CMK (cell line): ENCODE measurements at places on chromosomes 12 and 14.

GRCh38 chr12:105337391-105337790 lies 6.9 kb downstream of the C12orf75 start:
- no peak for DNase-seq

DNA sequence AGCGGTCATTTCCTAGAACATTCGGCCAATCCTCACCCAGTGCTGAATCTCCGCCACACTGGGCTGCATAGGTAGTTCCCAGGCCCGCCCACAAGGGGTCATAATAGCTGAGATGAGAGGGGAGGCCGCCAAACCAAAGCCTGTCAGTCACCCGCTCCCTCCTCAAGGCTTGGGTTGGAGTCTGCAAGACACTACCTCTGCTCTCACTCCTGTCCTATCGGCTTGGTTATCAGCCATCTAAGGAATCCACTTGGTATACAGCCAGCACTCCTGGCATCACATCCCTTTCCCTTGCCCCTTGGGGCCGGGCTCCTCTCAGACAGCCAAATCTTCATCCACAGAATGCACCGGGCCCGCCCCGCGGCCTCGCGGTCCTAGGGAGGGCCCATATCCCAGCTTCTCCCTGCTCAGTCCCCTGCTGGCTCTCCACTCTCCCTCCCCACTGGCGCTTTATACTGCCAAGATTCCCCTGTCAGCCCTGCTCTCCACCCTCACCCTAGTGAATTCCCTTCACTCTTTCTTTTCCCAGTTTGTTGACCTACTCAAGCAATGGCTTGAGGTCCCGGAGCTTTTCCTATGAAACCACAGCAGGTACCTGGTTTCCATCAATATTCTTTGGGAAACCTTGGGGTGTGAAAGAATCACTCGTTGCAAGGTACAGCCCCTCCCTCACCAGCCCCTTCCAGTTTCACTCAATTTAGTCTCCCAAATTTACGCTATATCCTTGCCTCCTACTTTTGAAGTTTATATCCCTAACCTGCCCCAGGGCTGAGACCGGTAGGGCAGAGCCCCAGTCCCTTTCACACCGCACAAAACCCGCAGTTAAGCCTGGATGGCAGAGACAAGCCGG lies 1.4 kb downstream of the IFFO1 start:
- peak; percentile 51 for DNase-seq

GRCh38 chr12:88591343-88591742 lies 11.1 kb upstream of the KITLG start:
- DNase-seq: no peak

DNA sequence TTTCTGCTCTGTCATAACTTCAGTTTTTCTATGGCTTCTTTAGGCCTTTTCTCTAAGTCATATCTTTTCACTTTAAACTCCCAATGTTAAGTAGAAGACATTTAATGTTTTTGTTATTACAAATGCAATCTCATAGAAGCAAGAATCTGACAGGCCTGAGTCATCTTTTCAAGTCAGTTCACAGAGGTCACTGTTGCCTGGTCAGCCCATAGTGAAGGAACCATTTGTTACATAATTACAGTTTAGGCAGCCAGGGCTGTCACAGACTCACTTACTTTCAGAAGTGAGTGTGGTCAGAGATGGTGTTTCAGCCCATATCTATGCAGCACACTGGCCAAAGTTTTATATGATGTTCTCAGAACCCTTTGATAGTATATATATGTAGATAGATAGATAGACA lies 46.5 kb downstream of the CCER1 start:
- DNase-seq: no peak

DNA sequence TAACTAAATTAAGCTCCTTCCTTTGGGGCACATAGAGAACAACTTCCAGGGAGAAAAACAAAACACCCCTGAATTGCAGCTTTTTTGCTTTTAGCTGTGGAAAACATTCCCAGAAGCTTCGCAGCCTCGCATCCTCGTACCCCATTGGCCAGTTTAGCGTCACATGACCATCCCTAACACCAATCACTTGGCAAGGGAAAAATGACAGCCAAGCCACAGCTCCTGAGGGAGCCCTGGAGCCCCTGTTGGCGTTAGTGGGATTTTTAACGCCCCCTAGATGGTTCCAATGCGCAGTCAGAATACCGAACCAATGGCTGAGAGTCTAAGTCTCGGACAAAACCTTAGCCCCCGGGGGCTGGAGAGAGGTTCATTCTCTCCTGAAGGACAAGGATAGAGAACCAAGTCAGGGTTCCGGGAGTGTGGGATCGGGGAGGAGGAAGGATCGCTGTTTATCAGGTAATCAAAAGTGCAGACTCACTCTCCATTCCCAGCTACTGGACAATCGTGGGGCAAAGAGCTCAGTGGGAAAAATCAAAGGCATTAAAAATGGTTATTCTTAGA lies 135.6 kb upstream of the HIF1A start:
- no peak for DNase-seq

DNA sequence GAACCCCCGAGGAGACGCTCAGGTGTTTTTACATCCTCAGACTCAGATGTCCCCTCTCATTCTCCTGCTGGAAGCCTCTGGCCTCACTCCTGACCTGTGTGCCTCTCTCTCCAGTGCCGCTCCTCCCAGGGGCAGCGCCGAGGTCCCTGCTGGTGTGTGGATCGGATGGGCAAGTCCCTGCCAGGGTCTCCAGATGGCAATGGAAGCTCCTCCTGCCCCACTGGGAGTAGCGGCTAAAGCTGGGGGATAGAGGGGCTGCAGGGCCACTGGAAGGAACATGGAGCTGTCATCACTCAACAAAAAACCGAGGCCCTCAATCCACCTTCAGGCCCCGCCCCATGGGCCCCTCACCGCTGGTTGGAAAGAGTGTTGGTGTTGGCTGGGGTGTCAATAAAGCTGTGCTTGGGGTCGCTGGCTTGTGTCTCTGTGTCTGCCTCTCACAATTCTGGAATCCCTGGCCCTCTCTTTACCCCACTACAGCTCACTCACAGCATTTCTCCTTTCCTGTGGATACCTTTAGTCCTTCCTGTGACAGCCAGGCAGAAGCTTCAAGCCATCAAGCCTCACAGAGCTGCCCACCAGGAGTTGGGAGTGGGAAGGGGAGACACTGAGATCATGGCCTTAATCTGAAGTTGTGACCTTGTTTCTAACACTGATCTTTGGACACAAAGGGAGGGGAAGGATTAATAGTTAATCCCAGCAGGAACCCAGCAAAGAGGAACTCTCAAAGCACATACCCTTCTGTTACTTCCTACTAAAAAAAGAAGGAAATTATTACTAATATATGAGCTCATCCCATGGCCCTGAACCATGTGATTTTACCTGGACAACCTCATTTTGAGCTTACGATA lies 1.1 kb upstream of the SOAT2 start:
- DNase-seq: no peak

DNA sequence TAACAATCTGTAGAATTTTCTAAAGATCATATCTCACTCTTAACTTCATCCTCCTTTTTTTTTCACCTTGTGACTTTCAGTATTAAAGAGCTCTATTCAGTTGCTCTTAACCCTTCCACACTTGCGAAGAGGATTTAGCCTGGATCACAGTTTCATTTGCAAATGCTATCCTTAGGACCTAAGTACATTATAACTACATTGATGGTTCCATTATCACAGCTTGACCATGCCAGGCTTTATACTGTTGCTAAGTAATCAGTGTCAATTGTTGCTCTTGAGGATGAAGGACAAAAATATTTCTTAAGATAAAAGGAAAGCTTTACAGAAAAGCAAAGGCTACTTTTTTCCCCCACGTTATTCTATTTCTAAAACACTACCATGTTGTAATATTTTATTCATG lies 122.2 kb downstream of the PDZRN4 start:
- DNase-seq: no peak

DNA sequence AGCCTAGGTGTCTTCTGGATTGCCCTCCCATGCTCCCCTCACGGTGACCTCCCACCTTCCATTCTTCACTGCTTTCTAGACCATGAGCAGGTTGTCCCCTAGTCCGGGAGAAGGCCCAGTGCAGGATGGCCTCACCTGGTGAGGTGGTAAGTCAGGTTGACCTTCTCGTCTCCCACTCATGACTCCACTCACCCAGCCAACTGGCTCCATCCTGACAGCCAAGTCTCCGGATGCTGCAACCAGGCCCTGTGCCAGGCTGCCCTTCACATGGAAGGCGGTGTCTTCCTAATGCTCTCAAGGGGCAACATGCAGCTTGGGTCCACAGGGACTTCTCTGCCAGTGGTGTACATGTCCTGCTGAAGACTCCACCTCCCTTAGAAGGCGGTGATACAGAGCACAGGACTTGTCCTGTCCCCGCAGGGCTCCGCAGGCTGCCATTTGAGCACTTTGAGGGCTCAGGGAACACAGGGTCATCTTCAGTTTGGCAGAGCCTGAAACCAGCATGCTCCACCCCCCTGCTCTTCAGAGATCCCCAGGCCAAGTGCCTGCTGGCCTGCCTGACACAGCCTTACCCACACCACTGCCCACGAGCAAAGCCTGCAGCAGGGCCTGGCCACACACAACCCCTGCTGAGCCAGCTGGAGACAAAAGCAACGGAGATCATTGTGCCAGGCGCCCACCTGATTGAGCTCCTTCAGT lies 25.4 kb downstream of the BATF start:
- DNase-seq: no peak

DNA sequence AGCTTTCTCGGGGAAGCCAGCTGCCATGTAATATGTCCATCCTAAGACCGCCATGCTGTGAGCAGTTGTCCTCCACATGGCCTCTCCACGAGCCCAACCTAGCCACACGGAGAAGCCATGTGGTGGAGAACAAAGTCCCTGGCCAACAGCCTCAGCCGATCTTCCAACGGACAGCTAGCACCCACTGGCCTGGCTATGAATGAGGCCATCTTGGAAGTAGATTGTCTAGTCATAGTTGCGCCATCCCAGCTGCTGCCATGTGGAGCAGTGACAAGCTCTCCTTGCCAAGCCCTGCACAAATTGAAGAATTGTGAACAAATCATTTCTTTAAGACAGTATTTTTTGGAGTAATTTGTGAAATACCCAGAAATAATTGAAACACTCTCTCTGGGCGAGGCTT lies 49.3 kb upstream of the USP44 start:
- DNase-seq: no peak

- DNase-seq: no peak
Measured at GRCh38 chr12:106273491-106273890, 25.7 kb upstream of the CKAP4 start.

DNA sequence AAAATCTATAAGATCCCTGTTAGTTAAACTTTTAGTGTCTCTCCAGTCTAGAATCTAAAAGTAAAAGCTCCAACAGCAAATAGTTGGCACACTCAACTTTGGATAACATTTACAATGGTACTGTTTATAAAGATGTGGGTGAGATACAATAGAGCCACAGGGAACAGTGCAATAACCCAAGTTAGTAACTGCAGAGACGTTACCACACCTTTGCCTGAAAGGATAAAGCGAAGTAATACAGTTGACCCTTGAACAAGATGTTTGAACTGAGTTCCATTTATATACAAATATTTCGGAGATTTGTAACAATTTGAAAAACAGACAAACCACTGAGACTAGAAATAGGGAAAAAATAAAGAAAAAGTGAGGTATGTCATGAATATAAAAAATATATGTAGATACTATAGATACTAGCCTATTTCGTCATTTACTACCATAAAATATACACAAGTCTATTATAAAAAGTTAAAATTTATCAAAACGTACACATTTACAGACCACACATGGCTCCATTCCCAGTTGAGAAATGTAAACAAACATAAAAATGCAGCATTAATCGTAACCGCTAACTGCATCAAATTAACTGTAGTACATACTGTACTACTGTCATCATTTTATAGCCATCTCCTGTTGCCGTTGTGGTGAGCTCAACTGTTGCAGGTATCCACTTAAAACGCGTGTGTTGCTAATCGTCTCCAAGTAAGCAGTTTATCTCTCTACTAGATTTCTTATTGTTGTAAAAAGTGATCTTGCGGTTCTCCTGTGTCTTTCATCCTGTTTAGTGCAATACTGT lies 56.5 kb upstream of the HIF1A start:
- DNase-seq: no peak

DNA sequence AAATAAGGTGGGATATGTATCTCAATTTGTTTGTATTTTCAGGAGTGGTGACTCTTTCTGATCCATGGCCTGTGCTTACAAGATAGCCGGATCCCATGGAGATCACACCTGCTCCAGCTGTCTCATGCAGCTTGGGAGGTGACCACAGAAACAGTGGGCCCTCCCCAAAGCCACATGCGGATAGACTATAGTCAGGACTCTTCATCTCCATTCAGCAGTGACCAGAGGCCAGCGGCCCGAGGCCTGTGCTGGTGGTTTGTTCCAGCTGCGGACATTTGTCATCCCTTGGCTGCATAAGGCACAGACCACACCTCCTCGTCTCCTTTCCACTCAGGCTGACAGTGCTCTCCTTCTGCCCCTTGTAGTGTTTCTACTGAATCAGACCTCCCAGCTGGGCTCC lies 14.7 kb upstream of the WNT5B start:
- DNase-seq: no peak

DNA sequence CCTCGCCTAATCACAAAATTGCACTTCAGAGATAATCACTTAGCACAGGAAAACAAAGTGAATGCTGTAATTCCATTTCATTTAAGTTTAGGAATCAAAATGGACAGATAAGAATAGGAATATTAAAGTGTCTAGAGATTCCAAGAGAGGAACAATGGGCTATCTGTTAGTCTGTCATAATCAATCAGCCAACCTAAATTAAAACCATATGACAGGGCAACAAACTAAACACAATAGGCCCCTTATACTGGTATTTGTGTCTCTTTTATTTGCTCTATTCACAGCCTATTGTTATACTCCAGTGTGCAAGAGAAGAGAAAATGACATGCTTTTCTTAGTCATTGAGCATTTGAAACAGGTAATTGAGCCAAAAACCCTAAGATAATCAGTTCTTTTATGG lies 259.4 kb downstream of the PRKD1 start:
- no peak for DNase-seq

GRCh38 chr14:51462182-51462581 lies 189.5 kb upstream of the FRMD6 start:
- DNase-seq: no peak

DNA sequence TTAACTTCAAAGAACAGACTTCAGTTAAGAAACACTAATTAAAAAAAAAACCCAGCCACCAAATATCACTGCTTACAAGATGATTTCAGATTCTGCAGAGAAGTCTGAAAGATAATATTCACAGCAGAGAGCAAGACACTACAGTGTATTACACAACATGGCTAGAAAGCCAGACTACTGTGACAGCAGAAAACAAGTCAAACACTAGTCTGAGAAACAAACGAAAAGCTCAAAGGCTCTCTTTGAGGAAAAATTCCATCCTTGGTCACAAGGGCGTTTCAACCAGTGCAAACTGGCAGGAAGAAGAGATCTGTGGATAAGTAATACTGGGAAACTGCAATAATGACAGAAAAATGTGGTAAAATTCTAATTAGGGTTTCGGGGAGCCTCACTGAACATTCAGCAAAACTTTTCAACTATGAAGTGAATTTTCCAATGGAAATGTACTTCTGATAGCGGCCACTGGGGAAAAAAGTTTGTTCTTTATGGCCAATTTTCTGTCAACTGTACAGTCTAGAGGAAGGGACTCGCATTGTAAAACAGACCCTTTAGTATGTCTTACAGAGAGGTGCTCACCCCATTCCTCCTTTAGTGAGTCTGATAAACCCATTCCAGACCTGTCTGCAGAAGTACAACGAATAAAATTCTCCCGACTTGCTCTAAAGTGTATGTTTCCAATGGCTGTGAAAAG lies 50.4 kb downstream of the ACADS start:
- DNase-seq: no peak

GRCh38 chr12:105107171-105107493 lies 399 bp upstream of the WASHC4 start:
- peak; percentile 31 for DNase-seq
